ENCODE measurements at places on chromosomes 7 and 10.

DNA sequence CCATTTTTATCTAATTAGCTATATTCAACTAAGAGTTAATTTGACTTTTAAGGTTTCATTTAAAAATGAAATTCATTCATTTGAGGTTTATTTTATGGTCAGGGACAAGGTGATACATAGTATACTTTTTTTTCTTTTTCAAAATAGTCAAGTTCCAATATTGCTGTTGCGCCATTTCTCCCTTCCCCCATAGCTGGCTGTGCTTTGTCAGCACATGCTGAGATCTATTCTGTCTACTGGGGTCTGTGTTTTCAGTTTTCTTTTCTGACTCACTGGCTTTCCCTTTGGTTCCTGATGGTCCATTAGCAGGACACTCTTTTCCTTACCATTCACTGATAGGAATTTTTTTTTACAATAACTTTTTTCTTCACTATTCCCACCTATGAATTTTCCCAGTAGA is 336.4 kb upstream of the TMEM229A start:
- DNase-seq, result no peak

DNA sequence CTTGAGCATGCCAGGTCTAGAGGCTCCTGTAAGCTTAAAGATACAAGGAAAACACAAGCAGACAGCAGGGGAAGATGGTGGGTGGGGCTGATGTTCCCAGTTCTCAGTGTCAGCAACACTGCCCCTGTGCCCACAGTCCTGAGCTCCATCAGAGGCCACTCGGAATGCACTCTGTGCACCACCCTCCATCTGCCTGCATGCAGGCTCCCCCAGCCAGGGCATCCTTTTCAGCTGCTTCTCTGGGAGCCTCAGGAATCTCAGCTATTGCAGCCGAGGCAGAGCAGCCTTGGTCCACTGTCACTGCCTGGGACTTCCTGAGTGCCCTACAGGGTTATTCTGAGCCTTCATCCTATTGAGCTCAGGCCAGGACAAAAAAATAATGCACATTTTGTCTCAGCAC is 22.2 kb downstream of the LBX1 start:
- no peak for DNase-seq

DNA sequence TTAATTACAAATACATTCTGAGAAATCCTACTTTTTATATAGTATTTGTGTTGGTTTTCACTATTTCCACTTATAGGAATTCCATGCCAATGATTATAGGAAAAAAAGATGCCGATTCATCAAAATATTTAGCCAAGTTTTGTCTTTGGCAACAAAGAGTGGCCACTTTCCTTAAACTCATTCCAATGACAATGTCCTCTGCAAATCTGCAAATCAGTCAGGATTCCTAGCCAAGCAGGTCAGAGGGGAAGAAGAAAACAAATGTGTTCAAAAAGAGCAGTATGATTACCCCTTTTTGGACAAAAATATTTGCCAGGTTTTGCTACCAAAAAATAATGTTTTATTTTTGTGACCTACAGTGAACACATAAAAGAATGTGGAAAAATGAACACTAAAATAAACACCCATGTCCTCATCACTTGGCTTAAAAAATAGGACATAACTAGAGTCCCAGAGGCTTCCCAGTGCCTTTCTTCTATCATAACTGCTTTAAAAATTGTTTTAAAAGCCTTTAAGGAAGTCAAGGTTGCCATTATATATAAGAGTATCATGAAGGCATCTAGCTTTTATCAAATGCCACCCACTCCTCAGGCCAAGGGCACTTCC is 125.9 kb downstream of the ADAM12 start:
- no peak for DNase-seq

- DNase-seq, result no peak
These were observed 43.2 kb downstream of the CCNY start for GRCh38 chr10:35379226-35380137.

DNA sequence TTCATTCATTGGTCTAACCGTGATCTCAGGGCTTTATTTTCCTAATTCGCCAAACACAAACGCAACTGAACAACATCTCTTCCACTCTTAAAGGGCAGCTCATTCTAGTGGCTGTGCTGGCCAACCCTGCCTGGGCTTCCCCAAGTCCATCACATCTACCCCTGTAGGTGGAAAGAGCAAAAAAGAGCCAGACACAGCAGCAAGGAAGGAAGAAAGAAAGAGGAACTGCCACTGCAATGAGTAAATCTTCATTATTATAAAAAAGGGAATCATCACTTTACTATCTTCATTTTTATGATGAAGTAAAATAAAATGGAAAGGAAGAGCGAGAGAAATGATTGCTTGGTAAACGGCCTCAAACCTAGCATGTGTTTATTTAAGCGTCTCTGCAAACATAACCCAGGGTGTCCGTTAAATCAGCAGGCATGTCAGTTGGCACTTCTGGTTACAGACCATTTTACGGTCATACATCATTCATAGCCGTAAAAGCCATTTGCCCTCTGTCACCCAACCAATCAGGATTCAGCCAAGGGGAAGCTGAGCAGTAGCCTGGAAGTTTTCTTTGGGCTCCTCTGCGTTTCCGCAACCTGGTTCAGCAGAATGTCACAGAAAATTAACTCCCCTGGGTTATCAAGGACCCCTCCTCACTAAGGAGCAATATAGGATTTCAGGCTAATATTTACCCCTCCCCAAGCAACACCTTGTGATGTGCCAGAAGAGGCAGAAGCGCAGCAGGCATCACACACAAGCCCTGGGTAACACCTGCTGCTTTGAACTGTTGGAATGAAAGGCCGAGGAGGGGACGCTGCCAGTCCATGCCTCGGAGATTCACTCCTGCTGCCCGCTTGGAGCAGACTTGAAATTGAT is 234.0 kb downstream of the SNX10 start:
- DNase-seq, result no peak

DNA sequence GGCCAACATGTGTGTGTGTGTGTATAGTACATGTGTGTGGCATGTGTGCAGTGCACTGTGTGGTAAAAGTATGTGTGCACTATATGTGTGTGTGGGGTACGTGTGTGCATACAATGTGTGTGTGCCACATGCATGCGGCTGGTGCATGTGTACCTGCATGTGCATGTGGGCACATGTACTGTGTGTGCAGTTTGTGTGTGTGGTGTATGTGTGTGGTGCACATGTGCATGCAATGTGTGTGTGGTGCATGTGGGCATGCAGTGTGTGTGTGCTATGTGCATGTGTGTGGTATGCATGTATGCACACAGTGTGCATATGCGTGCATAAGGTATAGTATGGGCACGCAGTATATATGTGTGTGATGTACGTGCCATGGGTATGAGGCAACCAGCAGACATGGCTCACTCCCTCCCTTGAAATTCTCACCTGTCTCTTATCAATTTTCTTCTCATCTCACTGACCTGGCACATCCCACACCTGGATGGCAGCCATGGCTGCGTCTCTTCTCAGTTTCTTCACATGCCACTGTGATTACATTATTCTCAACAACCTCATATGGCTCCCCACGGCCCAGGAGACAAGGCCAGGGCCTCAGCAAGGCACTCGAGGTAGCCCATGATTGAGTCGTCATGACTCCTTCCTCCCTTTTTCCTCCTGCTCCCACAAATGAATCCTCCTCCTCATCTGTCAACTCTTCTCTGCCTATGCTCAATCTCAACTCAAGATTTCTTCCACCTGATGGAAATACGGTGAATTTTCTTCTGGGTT is 57.0 kb downstream of the NUDCD3 start:
- DNase-seq, result no peak

Data from amniotic stem cell (primary cell).